ENCODE measurements at places on chromosomes 4 and X. TPM values are rescaled to one million over a fixed set of nuclear protein-coding genes. Genes with fewer than 3 reads are reported as not detected.

MTNR1A gene
- 0.49 TPM for total RNA-seq

RBM47 gene
- total RNA-seq, result 19.5 TPM

FHDC1 gene
- 0.47 TPM for total RNA-seq

SMIM10 gene
- total RNA-seq, result 0.14 TPM

UGT2B11 gene
- 0.10 TPM for total RNA-seq

CXCL9 gene
- not detected for total RNA-seq

TECRL gene
- not detected for total RNA-seq

SOWAHB gene
- total RNA-seq, result not detected

FAT1 gene
- total RNA-seq, result 163 TPM

PRICKLE3 gene
- 22.4 TPM for total RNA-seq

SRPK3 gene
- total RNA-seq, result 0.08 TPM

LDOC1 gene
- total RNA-seq, result 104 TPM

DSPP gene
- total RNA-seq, result not detected

PRRG1 gene
- 7.4 TPM for total RNA-seq

QRFPR gene
- 0.08 TPM for total RNA-seq

TDO2 gene
- total RNA-seq, result 1.0 TPM

ETDA gene
- not detected for total RNA-seq

USP27X gene
- total RNA-seq, result 4.9 TPM

SUPT20HL1 gene
- total RNA-seq, result not detected

NRK gene
- total RNA-seq, result not detected

NPNT gene
- total RNA-seq, result 0.19 TPM

GPC3 gene
- total RNA-seq, result not detected

TBC1D8B gene
- 1.7 TPM for total RNA-seq

PLAC1 gene
- total RNA-seq, result 0.80 TPM

CD38 gene
- total RNA-seq, result 8.4 TPM

CFAP99 gene
- 0.12 TPM for total RNA-seq

TRIM75 gene
- total RNA-seq, result not detected

TCEAL7 gene
- total RNA-seq, result not detected
